ENCODE measurements at places on chromosomes 5 and 9.
A peak's percentile ranks its signal among the peaks of the same experiment; 100 is the strongest.

DNA sequence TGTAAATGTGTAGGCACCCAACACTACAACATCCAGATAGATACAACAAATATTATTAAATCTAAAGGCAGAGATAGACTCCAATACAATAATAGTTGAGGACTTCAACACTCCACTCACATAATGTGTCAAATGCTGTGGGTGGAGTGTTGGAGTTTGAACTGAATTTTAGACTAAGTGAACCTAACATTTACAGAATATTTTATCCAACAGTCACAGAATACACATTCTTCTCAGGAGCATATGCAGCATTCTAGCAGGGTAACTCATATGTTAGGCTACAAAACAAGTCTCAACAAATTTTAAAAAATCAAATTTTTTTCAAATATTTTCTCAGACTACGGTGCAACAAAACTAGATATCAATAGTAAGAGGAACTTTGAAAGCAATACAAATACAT, 648.7 kb upstream of the CDH18 start:
- no peak overlapping the region for H3K27ac ChIP-seq
- H3K4me1 ChIP-seq, result no peaks in the 10 kb centered on the region

GRCh38 chr5:126410623-126411022, 12.6 kb upstream of the GRAMD2B start:
- DNase-seq, result no peak
- H3K36me3 ChIP-seq, result peaks cover 2% of the 10 kb centered on the region
- no peak overlapping the region for H3K27ac ChIP-seq
- no peak overlapping the region for H3K4me3 ChIP-seq
- H3K27me3 ChIP-seq, result no peaks in the 10 kb centered on the region

DNA sequence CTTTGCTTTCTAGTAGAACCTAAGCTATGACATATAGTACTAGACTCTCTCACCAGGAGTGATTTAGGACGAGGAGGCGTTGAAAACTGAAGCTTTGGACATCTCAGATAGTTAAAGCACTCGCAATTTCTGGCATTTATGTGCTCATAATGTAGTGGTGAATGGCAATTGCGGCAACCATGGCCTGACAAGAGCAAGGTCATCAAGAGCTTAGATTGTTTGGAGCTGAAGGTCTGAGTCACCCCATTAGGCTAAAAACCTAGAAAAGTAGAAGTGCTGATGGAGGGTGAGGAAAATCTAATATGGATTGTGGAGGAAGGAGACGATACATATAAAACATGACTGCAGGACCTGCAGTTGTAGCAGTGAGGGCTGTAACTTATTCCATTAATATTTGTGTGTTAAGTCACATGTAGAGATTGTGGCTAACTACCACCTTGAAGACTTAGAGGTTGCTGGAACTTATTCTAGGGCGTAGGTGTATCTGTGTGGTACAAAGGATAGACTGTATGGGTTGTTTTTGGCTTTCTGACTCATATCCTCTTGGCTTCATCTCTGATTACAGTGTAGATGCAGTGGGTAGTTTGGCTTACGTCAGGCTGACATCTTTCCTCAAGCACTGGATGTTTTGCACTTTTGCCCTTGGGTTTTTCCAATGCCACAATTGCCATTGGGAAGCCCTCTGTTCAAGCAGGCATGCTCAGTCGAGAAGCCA, 138.9 kb upstream of the CDKN2B start:
- H3K4me3 ChIP-seq, result no peak overlapping the region
- no peak for DNase-seq
- H3K27ac ChIP-seq, result peak overlapping the region; percentile 36
- H3K27me3 ChIP-seq, result no peaks in the 10 kb centered on the region
- H3K4me1 ChIP-seq, result peaks cover 29% of the 10 kb centered on the region
- H3K36me3 ChIP-seq, result no peaks in the 10 kb centered on the region

GRCh38 chr9:135379540-135380267, 99.9 kb upstream of the PPP1R26 start:
- no peaks in the 10 kb centered on the region for H3K4me1 ChIP-seq
- H3K27ac ChIP-seq, result no peak overlapping the region
- no peak overlapping the region for H3K4me3 ChIP-seq
- H3K36me3 ChIP-seq, result no peaks in the 10 kb centered on the region
- H3K27me3 ChIP-seq, result peaks cover 19% of the 10 kb centered on the region
- DNase-seq, result no peak

DNA sequence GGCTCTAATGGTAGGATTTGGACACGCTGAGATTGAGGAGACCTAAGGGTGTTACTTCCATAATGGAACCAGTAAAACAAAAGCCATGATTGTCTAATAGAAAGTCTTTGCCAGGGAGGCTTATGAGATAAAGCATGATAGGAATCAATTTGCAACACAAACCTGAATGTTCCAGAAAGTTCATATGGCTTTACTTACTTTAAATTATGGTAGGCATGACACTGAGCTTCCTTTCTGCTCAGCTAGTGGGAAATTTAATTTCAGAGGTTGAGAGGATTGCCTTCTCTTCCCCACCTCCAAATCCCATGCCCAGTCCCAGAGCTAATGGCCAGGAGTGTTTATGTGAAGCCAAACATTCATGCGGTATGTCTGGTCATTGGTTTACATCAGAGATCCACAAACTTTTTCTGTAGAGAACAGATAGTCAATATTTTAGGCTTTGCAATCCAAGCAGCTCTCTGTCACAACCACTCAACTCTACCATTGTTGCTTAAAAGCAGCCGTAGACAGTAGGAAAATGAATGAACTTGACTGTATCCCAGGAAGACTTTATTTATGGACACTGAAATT, 114.5 kb downstream of the UGCG start:
- DNase-seq, result no peak
- H3K4me1 ChIP-seq, result peaks cover 10% of the 10 kb centered on the region
- no peak overlapping the region for H3K27ac ChIP-seq
- no peaks in the 10 kb centered on the region for H3K27me3 ChIP-seq

DNA sequence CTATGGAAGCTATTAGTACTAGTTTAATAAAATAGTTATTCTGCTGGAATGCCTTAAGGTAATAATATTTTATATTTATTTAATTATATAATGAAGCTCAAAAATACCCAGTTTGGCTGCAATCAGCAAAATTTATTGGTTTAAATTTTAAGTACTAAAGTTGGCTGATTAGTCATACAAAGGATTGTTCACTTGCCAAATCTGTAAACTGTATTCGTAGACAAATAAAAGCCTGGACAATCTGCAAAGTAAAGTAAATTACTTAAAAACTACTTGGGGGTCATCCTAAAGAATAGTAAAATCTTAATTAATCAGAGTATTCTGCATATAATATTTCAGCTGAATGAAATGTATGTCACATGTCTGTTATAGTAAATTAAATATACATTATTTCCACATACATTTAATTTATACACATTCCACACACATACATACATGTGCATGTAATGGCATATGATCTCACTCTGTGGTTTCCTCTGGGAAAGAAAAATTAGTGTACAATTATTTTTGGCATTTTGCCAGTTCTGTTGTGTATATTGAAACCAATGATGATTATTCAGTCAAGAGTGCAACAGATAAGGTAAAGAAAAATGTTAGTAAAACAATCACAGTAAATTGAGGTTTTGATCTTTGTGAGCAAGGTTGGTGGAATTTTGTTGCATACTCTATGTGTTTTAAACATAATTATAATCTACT, 455.9 kb downstream of the CDH9 start:
- no peaks in the 10 kb centered on the region for H3K36me3 ChIP-seq
- no peak overlapping the region for H3K27ac ChIP-seq
- H3K27me3 ChIP-seq, result no peaks in the 10 kb centered on the region
- peaks cover 2% of the 10 kb centered on the region for H3K4me1 ChIP-seq
- H3K4me3 ChIP-seq, result no peak overlapping the region

GRCh38 chr9:118729981-118730380, 639.3 kb downstream of the BRINP1 start:
- no peaks in the 10 kb centered on the region for H3K4me1 ChIP-seq
- DNase-seq, result no peak
- no peak overlapping the region for H3K27ac ChIP-seq
- H3K4me3 ChIP-seq, result no peak overlapping the region
- H3K27me3 ChIP-seq, result no peaks in the 10 kb centered on the region
- H3K36me3 ChIP-seq, result no peaks in the 10 kb centered on the region

GRCh38 chr9:137605121-137606004, at the start of gene ARRDC1:
Gene ARRDC1, plus strand, starts transcription at chr9:137605686. Its CDS starts 32 bp downstream, at chr9:137605718.
- no peaks in the 10 kb centered on the region for H3K36me3 ChIP-seq
- peaks cover 11% of the 10 kb centered on the region for H3K4me1 ChIP-seq
- H3K27ac ChIP-seq, result no peak within 1 kb of the TSS
- peaks cover 32% of the 10 kb centered on the region for H3K27me3 ChIP-seq
- DNase-seq, result peak; percentile 88

- peaks cover 7% of the 10 kb centered on the region for H3K27me3 ChIP-seq
- no peak overlapping the region for H3K27ac ChIP-seq
- no peaks in the 10 kb centered on the region for H3K36me3 ChIP-seq
- no peaks in the 10 kb centered on the region for H3K4me1 ChIP-seq
- DNase-seq, result no peak
Observed at GRCh38 chr5:170296935-170297588, 515 bp downstream of the LCP2 start.

DNA sequence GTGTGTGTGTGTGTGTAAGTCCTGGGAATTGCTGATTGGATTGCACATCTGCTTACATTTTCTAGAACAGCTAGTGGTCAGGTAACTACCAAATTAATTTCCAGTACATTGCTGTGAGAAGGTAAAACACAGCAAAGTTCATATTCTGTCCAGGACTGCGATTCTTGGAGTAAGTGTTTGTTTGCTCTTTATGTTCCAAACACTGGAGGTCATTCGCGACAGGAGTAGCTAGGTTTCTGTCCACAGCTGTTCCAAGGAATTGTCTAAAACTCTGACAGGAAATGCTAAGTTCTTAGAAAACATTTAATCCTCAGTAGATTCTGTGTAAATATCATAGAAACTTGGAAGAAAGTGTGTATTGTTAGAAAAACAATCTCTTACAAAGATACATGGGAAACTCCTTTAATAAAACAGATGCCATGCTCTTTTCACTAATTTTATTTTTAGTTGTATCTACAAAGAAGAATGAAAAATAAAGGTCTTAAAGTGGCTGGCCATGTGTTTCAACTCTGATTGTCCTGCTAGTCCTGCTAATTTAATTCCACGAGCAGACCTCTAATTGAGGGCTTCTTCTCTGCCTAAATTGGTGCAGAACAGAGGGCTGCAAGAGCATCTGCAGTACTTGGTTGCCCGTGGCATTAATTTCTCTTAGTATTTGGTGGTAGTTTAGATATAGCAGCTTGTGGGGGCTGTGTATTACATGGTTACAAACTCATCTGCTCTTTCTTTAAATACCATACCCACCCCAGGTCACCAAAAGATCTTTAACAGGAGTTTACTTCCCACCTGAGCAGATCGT, 464.5 kb downstream of the RASEF start:
- peaks cover 49% of the 10 kb centered on the region for H3K4me1 ChIP-seq
- H3K27me3 ChIP-seq, result no peaks in the 10 kb centered on the region
- H3K36me3 ChIP-seq, result no peaks in the 10 kb centered on the region
- H3K27ac ChIP-seq, result peak overlapping the region; percentile 93

GRCh38 chr9:133891741-133892140, 100.4 kb downstream of the VAV2 start:
- no peak for DNase-seq
- H3K27me3 ChIP-seq, result no peaks in the 10 kb centered on the region
- H3K36me3 ChIP-seq, result peaks cover 9% of the 10 kb centered on the region
- H3K4me1 ChIP-seq, result peaks cover 44% of the 10 kb centered on the region
- no peak overlapping the region for H3K4me3 ChIP-seq

- no peak overlapping the region for H3K27ac ChIP-seq
- H3K4me1 ChIP-seq, result no peaks in the 10 kb centered on the region
- peaks cover 4% of the 10 kb centered on the region for H3K27me3 ChIP-seq
- H3K4me3 ChIP-seq, result no peak overlapping the region
- no peaks in the 10 kb centered on the region for H3K36me3 ChIP-seq
Observed at GRCh38 chr9:111271481-111272080, 58.4 kb downstream of the OR2K2 start.

GRCh38 chr9:79895232-79895631, 323.5 kb downstream of the TLE4 start:
- H3K27me3 ChIP-seq, result peaks cover 46% of the 10 kb centered on the region
- no peak for DNase-seq
- no peak overlapping the region for H3K4me3 ChIP-seq

GRCh38 chr5:171898386-171898785, 108.1 kb downstream of the FBXW11 start:
- peaks cover 2% of the 10 kb centered on the region for H3K36me3 ChIP-seq
- H3K27me3 ChIP-seq, result no peaks in the 10 kb centered on the region
- peaks cover 27% of the 10 kb centered on the region for H3K4me1 ChIP-seq
- peak overlapping the region; percentile 10 for H3K27ac ChIP-seq
- no peak overlapping the region for H3K4me3 ChIP-seq
- no peak for DNase-seq

DNA sequence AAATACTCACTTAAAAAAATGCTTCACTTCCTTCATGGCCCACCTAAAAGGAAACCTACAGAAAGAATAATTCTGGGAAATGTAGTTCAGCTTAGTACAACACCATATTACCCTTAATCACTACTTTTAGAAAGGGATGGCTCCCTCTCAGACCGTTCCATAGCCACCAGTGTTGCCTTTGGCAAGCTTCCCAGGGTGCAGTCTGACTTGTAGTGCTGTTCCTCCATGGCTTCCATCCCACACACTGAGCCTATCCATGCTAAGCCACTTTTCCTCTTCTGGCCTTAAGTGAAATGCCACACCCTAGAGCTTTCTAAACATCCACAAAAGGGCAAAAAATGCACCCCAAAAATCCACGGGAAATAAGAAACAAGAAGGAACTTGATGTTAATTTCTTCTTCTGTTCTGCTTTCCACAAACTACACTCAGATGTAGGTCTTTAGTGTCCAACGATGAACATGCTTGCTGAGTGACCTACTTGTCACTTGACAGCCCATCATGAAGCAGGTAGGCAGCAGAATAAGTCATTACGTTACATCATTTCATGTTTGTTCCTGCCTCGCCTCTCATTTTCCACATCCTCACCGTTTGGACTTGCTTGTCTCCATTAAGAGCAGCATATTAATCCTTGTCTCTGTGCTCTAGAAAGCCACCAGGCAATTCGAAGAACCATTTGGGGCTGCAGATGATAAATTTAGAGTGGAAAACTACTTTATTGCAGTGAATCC, 391.1 kb upstream of the GRAMD2B start:
- no peaks in the 10 kb centered on the region for H3K27me3 ChIP-seq
- no peak overlapping the region for H3K4me3 ChIP-seq
- H3K27ac ChIP-seq, result no peak overlapping the region
- H3K4me1 ChIP-seq, result no peaks in the 10 kb centered on the region
- H3K36me3 ChIP-seq, result peaks cover 19% of the 10 kb centered on the region

All from mesothelial cell of epicardium (in vitro differentiated cells).